Chondrocyte (in vitro differentiated cells): ENCODE measurements at places on chromosomes 2 and 18.
A peak's percentile ranks its signal among the peaks of the same experiment; 100 is the strongest.

- DNase-seq = no peak
Observed at GRCh38 chr2:66930339-66931220, 466.6 kb upstream of the ETAA1 start.

DNA sequence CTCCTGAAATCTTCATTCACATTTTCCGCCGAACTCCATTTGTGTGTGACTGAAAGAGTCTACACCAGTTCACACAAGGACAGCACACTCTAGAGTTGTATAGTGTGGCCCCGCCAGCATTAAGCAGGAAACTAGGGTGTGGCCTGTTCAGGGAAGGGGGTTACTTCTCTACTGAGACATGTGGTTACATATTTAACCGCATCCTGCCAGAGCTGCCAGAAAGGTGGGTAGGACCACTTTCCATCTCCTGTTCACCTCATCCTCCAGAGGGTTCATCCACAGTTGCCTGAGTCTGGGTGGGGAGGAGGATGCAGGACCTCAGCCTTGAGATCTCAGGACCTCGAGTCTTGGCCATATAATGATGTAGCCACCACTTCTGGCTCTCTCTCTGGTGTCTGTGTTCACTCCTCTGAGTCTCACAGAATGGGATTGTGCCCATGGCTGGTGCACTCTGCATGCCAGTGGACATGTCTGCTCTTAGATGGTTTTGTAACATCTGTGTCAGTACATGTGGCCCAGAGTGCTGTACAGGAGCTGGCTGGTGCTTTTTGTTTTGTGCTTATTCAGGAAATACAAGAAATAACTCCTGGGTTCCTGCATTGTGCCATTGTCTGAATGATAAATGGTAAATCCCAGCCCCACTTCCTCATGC, 7.7 kb upstream of the SP140L start:
- no peak for DNase-seq

DNA sequence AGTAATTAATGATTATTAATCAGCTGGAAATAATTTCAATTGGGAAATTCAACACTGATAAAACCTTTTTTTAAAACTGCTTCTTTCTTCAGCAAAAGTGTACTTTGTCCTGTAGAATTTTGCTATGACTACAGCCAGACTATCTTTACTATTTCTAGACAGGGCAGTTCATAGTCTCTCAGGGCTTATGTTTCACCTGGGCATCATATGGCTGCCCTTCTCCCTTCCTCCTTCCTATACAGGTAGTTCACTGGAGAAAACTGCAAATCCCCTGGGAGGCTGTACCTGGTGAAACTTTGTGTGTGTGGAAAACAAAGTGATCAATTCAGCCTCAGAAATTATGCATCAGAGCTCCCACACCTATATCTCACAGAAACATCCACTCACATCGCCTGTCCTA, 38.6 kb downstream of the THADA start:
- no peak for DNase-seq

GRCh38 chr2:139359818-139360217, 579.6 kb upstream of the NXPH2 start:
- DNase-seq = no peak

GRCh38 chr2:11629851-11630250, 40.1 kb downstream of the NTSR2 start:
- no peak for DNase-seq

GRCh38 chr2:38076710-38077430, 919 bp upstream of the CYP1B1 start:
- DNase-seq = peak; percentile 95

DNA sequence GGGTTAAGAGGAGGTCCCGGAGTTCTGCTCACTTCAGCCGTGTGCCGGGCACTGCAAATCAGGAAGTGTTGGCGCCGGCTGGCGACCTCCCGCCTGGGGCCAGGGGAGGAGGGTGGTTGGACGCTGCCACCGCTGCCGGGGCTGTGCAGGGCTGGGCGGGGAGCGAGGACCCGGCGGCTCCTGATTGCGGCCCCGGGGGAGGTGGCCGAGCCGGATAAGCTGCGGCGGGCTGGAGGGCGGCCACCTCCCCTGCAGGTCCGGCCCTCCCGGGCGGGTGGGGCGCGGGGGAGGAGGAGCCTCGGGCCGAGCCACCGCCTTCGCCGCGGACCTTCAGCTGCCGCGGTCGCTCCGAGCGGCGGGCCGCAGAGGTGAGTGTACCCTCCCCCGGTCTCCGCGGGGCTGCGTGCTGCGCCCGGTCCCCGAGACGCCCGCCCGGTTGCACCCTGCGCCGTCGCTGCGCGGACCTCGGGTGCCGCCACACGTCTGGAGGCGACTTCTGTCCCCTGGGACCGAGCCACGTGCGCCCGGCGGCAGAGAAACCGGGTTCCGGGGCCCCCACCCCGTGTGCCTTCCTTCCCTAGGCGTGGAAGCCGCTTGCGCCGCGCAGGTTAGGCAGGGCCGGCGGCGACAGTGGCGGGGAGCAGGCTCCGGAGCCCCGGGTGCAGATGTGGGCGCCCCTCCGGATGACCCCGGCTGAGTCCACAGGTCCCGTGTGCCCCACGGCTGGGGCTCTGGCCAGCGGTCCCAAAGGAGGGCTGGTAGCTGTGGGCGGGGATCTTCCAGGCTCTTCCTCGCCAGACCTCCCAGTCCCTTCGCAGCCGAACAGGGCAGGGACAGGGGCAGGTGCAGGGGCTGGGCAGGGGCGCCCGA, at the start of gene STEAP3:
STEAP3 (plus strand) TSS at position 314 of the 870 bp plus-strand sequence. CDS start 7,179 bp downstream, outside the sequence.
- no peak for DNase-seq

- DNase-seq = no peak
Observed at GRCh38 chr2:73386894-73387636, 1.4 kb downstream of the ALMS1 start.

DNA sequence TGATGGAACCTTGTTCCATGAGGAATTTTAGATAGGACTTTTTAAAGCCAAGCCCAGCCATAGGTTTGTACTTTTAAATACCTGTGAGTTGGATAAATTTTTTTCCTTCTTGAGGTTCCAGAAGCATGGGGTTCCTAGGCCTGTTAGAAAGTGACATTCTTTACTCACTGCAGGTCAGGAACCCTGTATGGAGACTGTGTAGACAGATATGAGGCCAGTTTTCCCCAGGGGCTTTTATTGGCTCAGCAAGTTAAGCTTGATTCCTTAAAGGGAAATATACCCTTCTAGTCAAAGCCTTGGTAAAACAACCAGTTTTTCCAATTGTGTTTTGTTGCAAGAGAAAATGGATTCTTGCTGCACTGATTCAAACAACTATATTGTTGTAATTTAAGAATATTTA, 38.4 kb upstream of the GMCL1 start:
- DNase-seq = no peak

DNA sequence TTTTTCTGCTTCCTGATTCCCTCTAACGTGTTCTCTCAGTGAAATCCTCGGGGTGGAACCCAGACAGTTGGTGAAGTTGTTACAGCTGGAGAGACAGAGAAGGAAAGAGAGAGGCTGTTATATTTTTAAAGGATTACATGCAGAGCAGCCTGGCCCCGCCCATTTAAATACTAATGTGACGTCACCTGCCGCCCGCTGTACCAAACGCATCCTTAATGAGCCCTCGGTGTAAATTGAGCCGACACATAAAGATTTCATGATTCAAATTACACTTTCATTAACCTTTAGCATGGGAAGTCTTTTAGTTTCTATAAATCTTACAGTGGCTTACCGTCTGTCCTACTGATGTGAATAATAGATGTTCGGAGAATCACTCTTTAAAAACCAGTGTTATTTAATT, 164.0 kb upstream of the SIX3 start:
- DNase-seq = no peak

- DNase-seq = no peak
Observed at GRCh38 chr18:78561757-78562510, 417.7 kb upstream of the SALL3 start.

- no peak for DNase-seq
Observed at GRCh38 chr2:30433541-30434299, 13.3 kb upstream of the LCLAT1 start.

DNA sequence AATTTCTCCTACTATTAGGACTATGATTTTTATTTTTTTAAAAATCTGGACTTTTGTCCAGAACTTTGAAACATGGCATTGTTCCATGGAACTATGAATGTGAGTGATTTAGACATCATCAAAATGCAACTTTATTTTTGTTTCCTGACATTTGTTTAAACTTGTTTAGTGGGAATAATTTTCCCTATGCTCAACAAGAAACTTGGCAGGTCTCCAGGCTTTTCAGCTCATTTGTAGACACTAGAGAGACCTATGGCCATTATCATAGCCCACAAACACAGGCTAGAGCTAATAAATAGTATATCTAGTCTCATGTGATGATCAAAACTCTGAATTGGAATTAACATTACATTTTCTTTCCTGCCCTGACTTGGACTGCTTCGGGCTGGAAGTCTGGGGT, 145.1 kb upstream of the CELF4 start:
- DNase-seq = no peak

- DNase-seq = no peak
Observed at GRCh38 chr2:5975401-5975800, 283.2 kb downstream of the SOX11 start.

DNA sequence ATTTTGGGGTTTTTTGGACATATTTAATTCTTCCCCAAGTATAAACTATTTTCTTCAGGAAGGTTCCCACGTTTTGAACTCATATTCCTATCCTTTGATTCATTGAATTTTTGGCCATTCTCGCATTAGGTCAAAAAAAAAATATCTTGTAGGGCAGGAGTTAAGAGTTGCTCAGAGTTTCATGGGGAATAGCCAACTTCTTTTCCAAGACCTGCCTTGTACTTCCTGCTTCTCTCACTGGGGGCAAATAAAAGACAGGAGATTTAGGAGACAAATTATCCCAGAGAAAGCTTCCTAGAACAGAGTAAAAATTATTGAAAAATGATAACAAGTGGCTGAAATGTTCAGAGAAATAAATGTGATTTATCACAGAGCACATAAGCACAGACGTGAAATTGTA, 55.2 kb upstream of the BCL11A start:
- no peak for DNase-seq

- DNase-seq = no peak
Observed at GRCh38 chr2:113209646-113210171, 35.9 kb downstream of the PSD4 start.

DNA sequence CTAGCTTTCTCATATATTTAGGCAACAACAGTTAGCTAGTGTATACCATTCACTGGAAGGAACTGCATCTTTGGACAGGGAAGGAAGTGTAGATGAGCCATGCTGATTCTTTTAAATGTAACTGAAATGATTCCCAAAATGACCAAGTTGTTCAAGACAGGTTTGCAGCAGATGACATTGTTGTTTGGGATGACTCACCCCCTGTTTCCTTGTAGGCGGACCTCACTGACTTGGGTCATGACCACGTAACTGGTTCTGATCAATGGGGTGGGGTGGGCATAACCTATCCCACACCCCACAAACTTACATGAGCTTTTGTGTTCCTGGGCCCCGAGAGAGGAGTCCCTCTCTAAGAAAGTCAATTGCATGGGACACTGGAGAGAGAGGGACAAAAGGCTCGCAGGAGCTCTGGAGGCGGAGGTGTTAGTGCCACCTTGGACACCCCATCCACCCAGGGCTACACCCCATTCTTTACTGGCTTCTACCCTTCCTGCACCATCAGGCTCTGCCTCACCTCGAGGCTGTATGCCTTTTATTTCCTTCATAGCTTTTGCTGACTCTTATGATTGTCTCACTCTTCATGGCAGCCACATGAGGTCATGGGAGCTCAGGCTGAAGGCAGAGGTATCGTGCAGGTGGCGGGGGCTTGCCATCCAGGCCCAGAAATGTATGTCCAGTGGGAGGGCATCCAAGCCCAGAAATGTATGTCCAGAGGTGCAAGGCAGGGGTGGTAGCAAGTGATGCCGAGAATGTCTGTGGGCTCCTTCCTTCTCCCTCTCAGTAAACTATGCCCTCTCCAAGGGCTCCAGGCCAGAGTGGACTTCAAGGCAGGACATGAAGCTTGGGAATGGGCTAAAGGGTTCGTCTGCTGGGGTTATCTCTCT, 108.0 kb downstream of the TWIST2 start:
- DNase-seq = no peak

DNA sequence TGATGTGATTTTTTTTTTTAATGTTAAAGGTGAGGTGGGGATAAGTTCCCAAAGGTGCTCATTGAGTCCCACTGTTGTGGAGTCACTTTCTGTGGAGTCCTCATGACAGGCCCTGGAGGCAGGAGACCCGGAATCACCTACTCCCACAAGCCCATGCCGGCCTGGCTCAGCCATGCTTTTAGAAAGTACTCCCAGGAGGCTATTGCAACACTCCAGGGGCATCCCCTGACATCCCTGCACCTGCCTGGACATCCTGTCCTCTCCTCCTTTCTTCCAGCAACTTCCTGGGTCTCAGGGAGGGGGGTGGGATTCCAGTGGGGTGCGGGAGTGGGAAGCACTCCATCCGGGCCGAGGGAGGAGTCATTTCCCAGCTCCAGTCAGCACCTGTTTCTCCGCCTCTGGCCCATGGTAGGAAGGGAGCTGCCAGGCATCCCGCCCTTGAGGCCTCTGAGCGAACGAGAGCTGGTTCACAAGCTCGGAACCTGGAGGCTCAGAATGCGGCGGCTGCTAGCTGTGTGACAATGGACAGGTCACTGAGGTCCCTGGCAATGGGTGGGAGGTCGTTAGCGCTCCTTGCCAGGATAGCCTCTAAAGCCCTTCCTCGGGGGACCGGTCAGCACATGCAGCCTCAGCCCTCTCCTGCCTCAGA, 163.9 kb upstream of the ID2 start:
- DNase-seq = no peak

DNA sequence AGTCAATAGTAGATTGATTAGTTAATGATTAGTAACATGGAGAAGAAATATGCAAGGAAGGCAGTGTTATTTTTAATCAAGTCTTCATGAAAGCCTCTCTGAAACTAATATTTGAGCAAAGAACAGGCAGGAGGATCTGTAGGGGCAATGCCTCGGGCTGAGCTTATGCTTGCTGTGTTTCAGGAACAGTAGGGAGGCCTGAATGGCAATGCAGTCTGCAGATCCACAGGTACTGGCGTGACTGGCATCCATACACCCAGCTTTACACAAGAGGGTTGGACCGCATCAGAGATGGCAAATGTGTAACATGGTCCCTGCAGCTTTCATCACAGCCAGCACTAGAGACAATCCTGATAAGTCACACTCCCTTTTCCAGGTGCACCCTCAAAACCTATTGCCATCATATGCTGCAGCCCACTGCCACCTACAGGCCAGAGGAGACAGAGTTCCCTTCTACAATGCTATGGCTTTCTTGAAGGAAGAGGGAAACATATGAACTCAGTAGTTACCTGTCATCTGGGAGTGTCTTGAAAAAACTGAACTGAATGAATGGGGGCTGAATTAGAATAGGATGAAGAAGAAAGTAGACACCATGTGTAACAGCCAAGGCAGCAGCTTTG, 582.4 kb upstream of the RAB6C start:
- no peak for DNase-seq
